Stimulated activated CD4-positive, alpha-beta T cell treated with anti-CD3 and anti-CD28 coated beads, Interleukin-1b, Interleukin-23, amount 100 ng/mL, for 48 hours (primary cell): ENCODE measurements at places on chromosomes 16 and 17.

DNA sequence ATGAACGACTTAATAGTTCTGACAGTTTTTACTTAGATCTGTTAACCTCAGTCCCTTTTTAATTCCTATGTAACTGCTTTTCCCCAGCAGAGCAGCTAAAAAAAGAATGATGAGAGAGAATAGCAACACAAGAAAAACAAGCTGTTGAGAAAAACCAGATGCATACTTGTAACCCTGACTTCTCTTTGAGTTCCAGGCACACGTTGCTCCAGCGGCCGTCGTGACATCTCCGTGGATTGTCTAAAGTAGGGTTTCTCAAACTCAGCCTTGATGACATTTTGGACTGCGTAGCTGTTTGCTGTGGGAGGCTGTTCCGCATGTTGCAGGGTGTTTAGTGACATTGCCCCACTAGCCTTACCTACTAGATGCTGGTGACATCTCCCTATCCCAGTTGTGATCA, 324.0 kb downstream of the SNX29 start:
- no peak for DNase-seq

GRCh38 chr16:53945996-53946395, 242.0 kb downstream of the FTO start:
- no peak for DNase-seq

- no peak for DNase-seq
Measured at GRCh38 chr16:836221-836620, 35.7 kb upstream of the GNG13 start.

DNA sequence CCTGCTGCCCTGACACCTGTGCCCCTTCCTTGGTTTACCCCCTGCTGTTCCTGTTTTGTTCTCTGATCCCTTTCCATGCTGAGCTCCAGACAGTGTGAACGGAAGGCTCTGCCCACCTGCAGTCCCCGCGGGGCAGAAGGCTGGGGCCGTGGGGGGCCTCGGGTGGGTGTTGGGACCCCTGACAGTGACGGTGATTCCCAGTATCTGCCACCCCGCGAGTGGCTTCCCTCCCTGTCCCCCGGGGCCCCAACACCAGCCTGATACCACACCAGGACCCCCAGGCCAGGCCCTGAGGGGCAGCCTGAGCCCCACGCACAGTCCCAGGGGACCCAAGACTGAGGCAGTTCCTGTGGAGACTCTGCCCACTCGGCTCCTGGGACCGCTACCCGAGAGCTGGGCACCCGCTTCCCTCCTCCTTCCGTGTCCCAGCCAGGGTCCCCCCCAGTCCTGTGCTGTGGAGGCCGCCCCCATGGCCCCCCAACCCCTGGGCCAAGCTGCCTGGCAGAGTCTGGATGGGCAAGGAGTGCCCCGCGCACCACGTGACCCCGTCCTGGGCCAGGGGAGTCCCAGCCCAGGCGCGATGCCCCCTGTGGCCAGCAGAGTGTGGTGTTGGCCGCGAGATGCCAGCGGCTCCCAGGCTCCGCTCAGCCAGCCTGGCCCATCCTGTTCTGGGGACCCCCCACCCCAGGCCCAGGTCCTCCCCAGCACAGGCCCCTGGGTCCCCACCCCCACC, 10.0 kb upstream of the C1QTNF8 start:
- peak; percentile 43 for DNase-seq

GRCh38 chr17:8080208-8080798, 7.2 kb downstream of the ALOX12B start:
- DNase-seq, result no peak

- no peak for DNase-seq
Measured at GRCh38 chr17:61390479-61390791, 9.2 kb upstream of the TBX2 start.

DNA sequence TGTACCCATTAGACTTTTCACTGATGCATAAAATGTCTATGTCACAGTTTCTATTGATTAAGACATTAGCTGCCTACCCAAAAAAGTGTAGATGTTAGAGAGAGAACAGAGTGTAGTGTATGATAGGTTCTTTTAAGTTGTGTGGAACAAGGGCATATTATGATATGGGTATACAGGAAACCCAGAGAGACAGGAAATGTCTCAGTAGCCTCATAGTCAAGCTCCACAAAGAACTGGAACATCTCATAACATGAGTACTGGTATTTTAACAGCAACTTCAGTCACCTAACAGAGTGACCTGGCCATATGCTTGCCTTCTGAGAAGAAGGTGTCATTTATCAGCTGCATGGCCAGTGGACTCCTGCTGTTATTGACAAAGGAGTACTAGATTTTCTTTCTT, 128.1 kb downstream of the RGS9 start:
- no peak for DNase-seq

- no peak for DNase-seq
Measured at GRCh38 chr16:15484662-15485061, 50.3 kb downstream of the BMERB1 start.

DNA sequence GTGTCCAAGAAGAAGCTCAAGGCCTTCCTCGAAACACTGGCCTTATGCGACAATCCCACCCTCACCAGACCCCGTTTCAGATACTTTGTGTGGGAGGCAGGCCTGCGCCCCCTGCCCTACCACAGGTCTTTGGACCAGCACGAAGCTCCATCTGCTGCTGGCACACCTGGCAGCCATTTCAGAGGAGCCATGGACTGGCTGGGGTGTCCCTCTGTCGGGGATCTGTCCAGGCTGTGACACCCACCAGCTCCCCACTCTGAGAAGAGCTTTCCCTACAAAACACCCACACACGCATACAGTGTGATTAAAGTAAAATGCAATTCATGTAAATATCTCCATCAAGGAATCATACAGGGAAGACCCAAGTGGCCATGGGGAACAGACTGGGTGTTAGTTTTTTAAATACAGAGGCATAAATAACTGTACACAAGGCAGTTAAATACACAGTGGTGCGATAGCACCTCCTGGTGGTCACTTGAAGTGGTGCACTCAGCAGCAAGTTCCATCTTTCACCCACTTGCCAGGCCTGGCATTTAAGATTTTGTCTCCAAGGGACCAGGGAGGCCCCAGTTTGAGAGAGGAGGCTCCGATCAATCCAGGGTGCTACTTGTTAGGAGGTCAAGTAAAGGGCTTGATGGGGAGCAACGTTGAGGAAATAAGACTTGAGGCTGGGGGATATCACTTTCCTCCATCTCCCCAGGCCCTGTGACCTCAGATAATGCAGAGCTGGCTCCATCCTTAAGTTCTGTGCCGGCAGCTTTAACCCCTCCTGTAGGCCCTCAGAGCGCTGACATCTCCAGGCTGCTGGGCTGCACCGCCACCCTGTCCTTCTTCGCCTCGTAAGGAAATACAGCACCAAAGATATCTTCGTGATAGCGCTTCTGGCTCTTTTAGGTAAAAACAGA, 43.6 kb downstream of the NOS2 start:
- peak; percentile 61 for DNase-seq

DNA sequence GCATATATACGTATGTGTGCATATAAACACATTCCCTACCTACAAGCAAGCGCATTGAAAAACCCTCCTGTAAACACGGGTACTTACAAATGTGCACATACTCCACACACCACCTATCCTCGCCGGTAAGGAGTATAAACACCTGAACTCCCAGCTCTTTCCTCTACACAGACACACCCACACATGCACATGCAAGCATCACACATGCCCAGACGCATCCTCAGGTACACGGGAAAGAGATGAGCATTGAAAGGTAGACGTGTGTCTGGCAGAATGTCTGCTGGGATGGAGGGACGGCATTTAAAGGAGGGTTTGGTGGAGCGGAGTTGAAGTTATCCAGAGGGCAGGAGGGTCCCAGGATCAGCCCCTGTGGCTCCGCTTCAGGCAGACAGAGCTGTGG, 4.7 kb upstream of the SMTNL2 start:
- no peak for DNase-seq

DNA sequence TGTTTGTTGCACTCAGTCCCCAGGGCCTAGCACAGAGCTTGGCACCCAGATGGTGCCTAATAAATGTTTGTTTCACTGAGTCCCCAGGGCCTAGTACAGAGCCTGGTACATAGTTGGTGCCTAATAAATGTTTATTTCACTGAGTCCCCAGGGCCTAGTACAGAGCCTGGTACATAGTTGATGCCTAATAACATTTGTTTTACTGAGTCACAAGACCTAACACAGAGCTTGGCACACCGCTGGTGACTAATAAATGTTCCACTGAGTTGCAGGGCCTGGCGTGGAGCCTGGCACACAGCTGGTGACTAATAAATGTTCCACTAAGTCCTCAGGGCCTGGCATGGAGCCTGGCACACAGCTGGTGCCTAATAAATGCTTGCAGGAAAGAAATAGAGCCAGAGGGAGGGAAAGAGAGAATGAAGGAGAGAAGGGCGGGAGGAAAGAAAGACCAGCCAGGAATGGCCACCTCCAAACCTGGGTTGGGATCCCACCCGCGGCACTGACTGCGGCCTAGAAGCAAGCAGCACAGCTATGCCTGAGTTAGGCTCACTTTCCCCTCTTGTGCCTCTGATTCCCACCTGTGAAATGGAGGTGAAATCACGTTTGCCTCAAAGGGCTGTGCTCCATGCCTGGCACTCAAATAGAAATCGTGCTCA, 7.5 kb downstream of the SLC5A11 start:
- DNase-seq, result no peak

- DNase-seq, result peak; percentile 65
Measured at GRCh38 chr17:80991645-80992076, at the start of gene CHMP6. TSS of gene CHMP6 (plus strand) at chr17:80991841. CDS start at chr17:80991919, 78 bp downstream.

DNA sequence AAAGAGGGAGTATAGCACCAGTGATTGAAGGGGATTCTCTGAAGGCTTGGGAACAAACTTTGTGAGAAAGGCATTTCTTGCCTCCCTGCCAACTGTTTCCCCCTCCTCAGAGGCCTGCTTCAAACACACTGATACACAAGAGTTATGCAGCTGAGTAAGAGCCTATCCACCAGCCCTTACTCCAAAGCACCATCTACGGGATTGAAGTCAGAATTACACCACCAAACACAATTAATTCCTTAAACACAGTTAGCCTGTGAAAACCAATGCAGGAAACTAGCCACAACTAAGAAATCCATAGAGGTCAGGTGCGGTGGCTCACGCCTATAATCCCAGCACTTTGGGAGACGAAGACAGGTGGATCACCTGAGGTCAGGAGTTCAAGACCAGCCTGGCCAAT, 138.3 kb downstream of the SHCBP1 start:
- no peak for DNase-seq

GRCh38 chr16:29974291-29975133, 844 bp downstream of the TAOK2 start:
- no peak for DNase-seq

DNA sequence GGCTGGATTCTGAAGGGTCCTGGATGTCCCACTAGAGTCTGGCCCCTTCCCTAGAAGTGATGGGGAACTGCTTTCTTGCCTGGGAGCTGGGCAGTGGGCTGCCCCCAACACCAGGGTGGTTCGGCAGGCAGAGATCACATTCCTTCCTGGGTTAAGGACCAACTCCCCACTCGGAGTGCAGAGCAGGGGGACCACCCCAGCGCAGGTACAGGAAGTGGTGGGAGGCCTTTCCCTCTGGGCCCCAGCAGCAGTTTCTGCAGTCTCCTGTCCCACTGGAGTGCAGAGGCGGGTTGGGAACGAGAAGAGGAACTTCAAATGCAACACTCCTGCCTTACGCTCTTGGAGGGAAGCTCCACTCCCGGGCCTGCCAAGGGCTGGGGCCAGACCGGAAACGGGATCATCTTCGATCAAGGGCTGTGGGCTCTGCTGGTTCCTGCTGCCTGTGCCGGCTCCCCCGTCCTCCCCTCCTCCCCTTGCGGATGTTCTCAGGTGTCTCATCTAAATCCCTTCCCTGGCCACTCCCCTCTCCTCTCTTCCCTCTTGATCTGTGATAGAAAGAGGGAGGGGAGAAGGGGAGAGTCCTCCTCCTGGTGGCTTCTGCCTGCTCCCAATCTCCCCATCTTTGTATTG, 9.0 kb upstream of the NGFR start:
- no peak for DNase-seq

DNA sequence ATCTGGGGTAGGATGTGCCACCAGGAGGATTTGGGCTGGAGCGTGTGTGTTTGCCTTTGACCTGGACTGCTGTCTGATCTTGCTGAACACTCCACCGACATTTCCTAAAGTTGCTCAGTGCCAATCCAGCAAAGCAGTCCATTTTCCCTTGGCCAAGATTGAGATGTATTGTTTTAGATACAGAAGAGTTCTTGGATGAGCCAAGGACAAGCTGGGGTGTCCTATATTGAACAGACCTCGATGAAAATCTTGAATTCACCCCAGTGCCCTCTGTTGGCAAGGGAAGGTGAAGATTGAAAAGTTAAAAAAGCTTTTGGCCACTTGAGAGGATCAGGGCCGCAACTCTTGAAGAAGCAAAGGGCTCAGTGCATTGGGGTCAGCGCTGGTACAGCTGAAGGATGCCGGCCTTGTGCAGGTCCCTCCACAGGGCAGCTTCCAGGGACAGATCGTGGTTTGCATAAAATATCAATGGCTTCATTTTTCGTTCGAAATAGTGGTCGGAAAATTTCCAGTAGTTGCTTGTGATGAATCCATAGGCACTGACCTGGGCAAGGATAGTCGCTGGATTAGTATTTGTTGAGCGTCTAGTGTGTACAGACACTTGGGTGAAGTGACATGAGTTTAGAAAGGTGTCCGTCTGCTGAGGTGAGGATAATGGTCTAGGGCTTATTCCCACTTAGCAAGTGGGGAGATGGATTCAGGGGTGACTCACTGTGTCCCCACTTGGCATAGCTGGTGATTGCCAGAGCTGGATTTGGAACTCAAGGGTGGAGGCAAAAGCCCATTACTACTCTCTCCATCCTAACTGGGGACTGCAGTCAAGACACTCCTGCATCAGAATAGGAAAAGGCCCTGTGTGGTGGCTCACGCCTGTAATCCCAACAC, 19.7 kb downstream of the ST6GALNAC2 start:
- DNase-seq, result no peak

DNA sequence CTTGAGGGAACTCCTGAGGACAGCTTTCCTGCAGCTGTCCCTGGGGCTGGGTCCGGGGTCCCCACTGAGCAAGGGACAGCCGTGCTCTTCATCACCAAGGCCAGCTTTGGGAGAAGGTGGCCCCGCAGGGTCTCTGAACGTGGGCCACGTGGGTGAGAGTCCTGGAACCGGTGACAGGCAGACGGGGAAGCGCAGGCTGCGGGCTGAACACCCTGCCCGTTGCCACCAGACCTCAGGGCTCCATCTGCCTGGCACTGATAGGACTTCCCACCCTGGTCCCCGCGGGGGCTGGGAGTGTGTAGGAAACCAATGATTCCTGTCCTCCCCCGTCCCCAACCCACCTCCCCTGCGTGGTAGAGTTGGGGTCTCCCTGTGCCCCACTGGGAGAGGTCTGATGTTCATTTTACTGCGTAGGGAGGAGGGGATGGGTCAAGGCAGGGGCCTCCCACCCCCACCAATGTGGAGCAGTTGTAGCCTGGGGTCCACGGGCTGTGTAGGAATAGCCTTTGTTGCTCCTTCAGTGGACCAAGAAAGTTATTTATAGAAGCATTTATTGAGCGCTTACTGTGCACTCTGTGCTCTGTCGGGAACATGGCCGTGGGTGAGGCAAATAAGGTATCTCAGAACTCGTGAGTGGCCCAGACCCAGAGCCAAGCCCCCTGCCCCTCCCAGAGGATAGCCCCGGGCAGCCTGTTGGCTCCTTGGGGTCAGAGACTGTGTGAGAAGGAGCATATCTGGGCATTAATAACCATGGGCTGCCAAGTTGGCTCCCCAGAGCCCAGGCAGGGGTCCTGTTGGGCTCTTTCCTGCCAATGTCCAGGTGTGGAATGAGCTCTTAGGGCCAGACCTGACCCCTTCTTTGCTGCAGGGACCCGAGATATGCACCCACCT, 1.3 kb downstream of the ADGRG1 start:
- no peak for DNase-seq

- peak; percentile 72 for DNase-seq
Measured at GRCh38 chr17:77634710-77635109, 323.8 kb upstream of the TNRC6C start.
